Stimulated activated CD4-positive, alpha-beta T cell treated with anti-CD3 and anti-CD28 coated beads, Interleukin-4, amount 100 ng/mL, for 48 hours (primary cell): ENCODE measurements at places on chromosomes 3 and 15.

DNA sequence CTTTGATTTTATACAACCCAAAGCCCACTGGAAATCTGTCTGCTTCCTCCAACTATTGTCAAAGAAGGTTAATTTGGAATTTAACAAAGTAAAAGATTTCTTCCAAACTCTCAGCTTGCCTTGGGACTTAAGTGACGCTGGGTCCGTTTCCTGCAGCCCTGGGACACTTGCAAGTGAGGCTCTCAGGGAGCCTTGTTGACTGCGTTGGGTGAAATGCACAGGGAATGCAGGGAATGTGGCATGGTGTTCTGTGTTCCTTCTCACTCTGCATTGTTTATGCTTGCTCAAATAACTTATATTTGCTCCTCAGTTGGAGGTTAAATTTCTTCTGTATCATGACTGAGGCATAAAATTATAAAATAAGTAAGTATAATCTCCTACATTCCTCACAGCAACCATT lies 60.9 kb upstream of the TJP1 start:
- no peak for DNase-seq

DNA sequence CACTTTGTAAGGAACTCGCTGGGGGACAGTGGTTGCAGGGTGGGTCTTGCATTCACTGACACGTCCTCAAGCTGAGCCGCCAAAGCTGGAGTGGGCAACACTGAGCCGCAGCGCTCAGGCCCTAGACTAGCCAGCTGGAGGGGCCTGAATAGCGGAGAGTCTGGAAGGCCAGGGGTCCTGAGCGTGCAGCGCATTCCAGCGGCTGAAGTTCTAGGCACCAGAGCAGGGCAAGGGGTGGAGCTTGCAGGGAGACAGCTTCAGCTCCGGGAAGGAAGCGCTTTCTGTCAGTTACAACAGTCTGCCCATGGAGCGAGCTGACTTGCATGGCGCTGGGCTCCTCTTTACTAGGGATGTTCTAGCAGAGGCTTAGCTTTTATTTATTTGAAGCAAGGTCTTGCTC lies 2.7 kb downstream of the MAP6D1 start:
- DNase-seq: no peak

GRCh38 chr3:194306109-194306686 lies 44.9 kb downstream of the CPN2 start:
- DNase-seq: no peak

DNA sequence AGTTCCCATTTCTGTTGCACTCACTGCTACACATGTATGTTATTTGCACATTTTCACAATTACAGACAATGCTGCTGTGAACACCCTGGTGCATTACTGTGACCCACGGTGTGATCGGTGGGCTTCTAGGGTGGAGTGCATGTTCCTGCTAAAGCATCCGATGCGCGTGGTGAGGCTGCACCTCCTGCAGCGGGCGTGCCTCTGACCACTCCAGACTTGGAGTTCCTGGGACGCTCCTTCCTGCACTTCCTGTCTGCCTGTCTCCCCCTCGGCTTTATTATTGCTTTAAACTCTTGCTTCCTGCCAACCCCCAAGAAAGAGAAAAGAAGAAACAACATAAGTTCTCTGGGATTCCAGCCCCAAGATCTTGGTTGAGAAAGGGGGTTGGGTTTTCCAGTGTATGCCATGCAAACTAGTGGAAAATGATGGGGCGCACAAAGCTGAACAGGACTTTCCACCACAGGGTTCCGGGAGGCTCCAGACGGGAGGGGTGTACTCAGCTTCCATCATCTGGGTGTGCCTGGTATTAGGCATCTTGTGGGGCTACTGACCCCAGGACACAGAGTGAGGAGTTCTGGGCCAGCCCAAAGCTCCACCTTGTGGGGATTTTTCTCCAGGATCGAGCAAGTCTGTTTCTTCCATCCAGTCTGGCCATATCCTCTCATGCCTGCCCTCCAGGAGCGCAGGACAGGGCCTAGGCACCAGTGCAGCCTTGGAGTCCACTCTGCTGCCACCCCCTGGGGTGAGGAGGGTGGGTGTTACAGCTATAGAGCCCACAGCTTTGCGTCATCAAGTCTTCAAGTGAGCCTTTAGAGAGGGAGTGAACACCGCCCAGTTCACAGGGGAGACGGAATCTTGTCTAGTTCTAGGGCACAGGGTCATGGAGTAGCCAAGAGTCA lies 11.2 kb downstream of the RPL32 start:
- no peak for DNase-seq

DNA sequence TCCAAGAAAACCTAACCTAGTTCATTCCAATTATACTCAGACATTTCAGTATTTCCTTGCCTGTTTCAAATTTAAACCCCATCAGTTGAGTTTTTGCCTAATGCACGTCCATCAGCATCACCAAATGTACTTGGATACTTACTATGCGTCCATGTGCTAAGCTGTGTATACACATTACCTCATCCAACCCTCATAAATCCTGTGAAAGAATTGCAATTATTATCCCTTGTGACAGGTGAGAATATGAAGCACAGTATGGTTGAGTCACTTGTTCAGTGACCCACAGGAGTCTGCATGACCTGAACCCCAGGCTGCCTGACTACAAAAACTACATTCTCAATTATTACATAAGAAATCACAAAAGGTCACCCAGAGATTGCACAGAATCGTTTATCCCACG lies 2.5 kb downstream of the OR5K2 start:
- no peak for DNase-seq

DNA sequence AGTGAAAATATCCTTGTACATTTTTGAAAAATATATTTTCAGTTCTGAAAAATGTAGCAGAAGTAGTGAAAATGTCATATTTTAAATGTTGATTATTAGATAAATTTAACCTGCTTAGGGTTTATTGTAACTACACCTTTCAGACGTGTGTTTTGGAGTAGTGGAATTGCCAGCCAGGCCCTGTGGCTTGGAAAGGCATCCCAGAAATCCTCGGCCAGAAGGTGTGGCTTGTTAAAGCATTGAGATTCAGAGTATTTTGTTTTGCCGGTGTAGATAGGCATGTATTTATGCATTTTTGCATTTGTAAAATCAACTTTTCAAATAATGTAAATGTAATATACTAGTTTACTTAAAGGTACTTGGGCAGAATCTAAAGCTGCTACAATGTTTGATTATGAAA lies 7.0 kb downstream of the EBLN2 start:
- DNase-seq: no peak

DNA sequence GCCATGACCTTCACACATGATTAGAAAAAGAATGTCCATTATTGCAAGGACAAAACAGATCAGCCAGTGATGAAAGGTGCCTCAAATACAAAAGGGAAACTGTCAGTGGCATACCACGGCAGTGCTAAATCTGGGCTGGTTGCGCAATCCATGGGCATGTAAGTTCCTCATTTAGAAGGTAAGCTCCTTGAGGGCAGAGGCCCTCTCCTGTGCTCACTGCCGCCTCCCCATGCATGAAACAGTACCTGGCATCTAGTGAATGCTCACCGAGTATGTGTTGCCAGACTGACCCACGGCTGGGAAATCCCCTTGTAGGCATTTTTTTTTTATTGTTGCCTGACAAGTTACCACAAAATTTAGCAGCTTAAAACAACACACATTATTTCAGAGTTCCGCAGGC lies 312.1 kb upstream of the CHRM5 start:
- no peak for DNase-seq

DNA sequence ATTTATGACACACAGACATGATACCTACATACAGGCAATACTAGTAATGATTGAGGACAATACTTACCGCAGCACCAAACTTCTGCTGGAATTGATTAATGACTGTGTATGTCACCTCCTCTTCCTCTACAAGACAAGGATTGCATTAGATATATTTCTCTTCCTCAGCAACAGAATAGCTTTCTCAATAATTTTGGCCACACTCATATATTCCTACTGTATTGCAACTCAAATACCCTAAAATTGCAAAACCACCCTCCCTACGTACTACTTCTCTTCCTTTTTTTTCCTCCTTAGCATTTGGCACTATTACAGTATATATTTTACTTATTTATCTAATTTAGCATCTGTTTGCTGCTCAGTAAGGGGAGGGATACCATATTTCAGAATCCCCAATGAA lies 14.8 kb downstream of the EXD1 start:
- no peak for DNase-seq

DNA sequence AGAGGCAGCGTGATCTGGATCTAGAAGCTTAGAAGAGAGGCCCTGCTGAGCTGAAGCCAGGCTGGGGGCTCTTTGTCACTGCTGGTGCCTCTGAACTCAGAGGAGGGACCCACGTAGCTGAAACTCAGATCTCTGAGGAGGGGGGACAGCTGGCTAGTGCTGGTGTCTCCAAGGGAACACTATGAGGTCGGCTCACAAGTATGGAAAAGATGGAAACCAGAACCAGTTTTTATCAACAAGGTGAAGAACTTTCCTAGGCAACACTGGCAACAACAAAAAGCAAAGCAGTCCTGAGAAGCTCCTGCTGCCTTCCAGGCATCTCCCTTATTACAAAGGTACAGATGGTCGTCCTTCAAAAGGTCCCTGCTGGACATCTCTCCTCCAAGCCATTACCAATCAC lies 27.0 kb upstream of the FSTL1 start:
- no peak for DNase-seq

DNA sequence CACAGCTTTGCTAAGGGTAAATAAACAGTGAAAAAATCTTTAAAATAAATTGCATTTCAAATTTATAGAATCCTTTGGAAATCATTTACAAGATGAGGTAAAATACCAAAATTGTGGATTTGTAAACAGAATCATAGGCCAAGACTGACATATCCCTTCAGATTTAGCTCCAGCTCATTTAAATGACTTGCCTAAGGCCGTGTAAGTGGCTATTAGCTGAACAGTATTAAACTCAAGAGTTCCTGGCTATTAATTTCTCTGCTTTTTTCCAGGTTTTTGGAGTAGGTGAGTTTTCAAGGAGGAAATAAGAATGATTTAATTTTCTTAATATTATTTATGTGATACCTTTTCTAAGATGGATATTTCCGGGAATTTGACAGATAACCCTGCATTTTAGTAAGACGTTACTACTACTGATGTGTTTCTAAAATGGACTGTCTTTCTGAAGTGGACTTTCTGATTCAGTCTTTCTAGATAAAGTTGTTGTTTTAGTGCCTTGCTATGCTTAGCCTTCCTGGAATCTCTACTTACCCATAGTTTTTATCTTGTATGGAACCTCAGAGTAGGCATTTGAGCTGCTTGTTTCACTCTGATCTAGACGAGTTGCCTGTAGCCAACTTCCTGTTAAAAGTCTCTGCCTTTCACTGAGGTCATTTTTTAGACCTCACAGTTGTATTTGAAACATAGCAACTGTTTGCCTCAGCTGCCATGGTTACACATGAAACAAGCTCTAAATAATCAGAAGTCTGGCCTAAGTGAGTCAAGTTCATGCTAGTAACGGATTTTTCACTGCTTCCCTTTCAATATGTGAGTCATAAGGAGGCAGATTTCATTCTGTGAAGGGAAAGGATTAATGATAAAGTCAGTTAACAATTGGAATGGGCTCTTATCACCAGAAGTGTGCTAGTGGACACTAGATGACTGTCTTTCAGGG lies 127.0 kb downstream of the KLHL25 start:
- no peak for DNase-seq

- no peak for DNase-seq
Observed at GRCh38 chr3:65828706-65829105, 210.0 kb downstream of the MAGI1 start.

- DNase-seq: no peak
Observed at GRCh38 chr3:150370122-150370602, 37.9 kb upstream of the TSC22D2 start.

GRCh38 chr3:87203809-87204208 lies 23.3 kb upstream of the CHMP2B start:
- no peak for DNase-seq

GRCh38 chr3:153090973-153091372 lies 71.1 kb upstream of the RAP2B start:
- DNase-seq: no peak

DNA sequence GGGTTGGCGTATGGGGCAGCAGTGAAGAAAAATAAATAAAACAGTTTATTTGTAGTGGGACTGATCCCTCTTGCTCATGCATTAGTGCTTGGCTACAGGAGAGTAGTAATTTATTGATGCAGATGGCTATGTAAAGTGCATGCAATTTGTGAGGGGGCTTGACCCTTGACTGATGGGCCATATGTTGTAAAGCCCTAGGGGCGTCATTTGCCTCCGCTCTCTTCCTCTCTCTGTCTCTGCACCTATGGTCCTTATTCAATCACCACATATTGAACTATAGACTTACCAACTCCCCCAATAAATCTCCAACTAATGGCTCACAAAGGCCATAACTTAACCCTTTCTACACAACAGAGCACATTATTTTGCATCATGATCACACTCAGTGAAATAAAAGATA lies 227.7 kb downstream of the ROBO2 start:
- no peak for DNase-seq

GRCh38 chr3:56453011-56453410 lies 15.3 kb downstream of the ERC2 start:
- no peak for DNase-seq

GRCh38 chr3:117762621-117763037 lies 1053.0 kb downstream of the TUSC7 start:
- no peak for DNase-seq

- no peak for DNase-seq
Observed at GRCh38 chr3:178960181-178960580, 111.4 kb downstream of the ZMAT3 start.

- DNase-seq: no peak
Observed at GRCh38 chr3:134315286-134316106, 58.8 kb downstream of the AMOTL2 start.

- no peak for DNase-seq
Observed at GRCh38 chr3:187808527-187808895, 63.2 kb upstream of the BCL6 start.

GRCh38 chr3:102361101-102361500 lies 73.7 kb upstream of the ZPLD1 start:
- no peak for DNase-seq

- no peak for DNase-seq
Observed at GRCh38 chr3:39065197-39065596, 13.4 kb downstream of the WDR48 start.

- no peak for DNase-seq
Observed at GRCh38 chr15:39503526-39503925, 77.4 kb upstream of the THBS1 start.

DNA sequence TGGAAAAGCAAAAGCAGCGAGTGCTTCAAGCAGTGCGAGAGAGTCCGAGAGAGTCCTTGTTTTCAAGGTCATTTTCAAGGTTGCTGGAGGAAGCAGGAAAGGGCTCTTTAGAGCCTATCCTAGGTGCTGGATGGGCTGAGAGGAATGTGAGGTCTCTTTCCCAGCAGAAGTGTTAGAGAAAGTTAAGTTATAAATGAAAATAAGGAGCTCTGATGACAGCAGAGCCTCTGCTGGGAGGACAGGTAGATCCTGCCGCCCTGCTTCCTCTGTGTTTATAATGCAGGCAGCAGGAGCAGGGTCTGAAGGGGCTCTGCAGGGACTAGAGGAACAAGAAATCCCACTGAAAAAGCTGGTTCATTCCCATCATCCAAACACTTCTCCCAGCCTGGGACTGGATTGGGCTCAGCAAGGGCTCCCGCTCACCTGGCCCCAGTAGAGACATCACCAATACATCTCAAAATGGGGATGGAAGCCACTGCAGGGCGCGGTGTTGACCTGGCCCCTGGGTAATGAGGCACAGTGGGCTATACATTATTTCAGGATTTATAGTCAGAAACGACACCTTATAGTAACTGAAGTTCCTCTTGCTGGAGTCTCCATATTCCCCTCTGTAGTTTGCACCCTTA lies 41.5 kb upstream of the RAB6B start:
- DNase-seq: no peak
